ENCODE measurements at places on chromosomes 4 and X.

GRCh38 chr4:173461170-173461569, 62.3 kb upstream of the SCRG1 start:
- no peak for DNase-seq

GRCh38 chr4:101987623-101988243, 197.2 kb downstream of the BANK1 start:
- DNase-seq, result no peak

- no peak for DNase-seq
These were observed 17.2 kb downstream of the ANXA10 start for GRCh38 chr4:168109527-168109926.

DNA sequence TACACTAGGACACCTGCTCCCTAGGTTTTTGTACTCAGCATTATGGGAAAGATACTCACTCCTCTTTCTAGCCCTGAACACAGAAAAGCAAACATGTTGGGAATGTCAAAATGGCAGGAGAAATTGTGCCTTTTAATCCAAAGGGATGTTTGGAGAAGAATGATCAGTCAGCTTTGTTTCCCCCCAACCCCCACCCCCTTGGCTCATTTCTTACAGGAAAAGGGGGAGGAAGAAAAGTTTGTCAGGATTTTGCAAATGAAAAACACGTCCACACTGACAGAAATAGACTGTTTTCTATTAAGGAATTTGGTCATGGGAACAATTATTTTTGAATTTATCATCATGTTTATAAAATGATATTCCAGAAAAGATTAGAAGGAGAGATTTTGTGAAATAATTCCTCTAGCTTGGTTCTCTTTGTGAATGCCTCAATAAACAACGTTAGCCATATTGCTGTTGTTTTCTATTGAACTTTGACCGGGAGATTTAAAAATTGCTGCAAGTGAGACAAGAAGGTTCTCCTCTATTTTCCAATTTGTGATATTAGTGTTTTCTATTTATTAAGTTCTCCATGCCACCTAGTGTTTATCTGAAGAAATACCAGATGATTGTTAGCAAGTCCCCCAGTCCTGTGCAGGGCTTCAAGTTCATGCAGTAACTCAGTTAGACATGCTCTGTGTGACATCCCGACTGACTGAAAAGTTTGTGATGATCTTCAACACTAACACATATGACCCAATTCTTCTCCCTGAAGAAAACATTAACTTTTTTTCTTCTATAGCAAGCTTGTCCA, 31.3 kb upstream of the TFDP3 start:
- DNase-seq, result no peak

DNA sequence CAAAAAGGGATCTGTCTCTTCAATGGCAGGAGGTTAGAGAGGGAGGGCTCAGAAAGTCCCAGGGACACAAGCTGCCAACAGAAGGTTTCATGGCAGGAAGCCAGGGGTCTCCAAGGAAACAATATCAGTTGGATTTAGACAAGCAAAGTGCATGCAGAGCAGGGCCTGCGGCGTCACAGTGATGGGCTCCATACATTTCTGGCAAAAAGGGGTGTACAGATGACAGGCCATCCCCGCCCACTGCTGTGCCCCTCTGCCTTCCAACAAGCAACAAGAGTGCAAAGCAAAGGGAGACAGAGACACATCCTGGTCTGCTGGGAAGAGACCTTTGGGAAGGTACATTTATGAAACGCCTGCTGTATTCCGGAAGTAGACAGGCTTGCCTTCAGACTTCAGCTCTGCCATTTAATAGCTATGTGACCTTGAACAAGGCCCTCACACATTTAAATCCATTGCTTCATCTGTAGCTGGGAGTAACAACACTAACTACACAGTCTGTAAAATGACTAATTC, 121.2 kb downstream of the AFAP1 start:
- DNase-seq, result no peak
